ENCODE measurements at places on chromosomes 5 and 9. TPM values are rescaled to one million over a fixed set of nuclear protein-coding genes. Genes with fewer than 3 reads are reported as not detected.

The ARSI gene
- total RNA-seq, result 0.49 TPM

The HDAC3 gene
- total RNA-seq, result 38.3 TPM

The CDH6 gene
- 0.05 TPM for total RNA-seq

The ARID3C gene
- not detected for total RNA-seq

The SCGB3A2 gene
- total RNA-seq, result not detected

The NPR3 gene
- total RNA-seq, result 0.05 TPM

The SPTAN1 gene
- total RNA-seq, result 244 TPM

The SLC25A48 gene
- not detected for total RNA-seq

The SKIC3 gene
- 80.4 TPM for total RNA-seq

Measured in mammary microvascular endothelial cell (primary cell).